ENCODE measurements at places on chromosomes 1 and 21.

- no peak for DNase-seq
Measured at GRCh38 chr1:161074676-161075368, 5.1 kb upstream of the ARHGAP30 start.

DNA sequence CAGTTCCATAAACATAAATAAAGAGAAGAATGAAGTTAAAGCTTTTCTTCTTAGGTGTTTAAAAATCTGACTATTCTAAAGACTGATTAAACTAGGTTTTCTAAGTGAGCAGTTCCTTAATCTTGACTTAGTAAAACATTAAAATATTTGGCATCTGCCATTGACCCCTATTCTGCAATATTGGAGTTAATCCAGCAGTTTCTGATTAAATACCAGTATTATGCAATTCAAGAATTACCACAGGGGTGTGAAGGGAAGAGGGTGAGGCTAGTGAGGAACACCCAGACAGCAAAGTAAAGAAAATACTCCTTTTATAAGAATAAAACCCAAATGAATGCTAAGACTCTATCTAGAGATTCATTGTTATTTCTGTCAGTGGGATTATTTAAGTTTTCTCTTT, 40.9 kb downstream of the CLIC4 start:
- DNase-seq = no peak

DNA sequence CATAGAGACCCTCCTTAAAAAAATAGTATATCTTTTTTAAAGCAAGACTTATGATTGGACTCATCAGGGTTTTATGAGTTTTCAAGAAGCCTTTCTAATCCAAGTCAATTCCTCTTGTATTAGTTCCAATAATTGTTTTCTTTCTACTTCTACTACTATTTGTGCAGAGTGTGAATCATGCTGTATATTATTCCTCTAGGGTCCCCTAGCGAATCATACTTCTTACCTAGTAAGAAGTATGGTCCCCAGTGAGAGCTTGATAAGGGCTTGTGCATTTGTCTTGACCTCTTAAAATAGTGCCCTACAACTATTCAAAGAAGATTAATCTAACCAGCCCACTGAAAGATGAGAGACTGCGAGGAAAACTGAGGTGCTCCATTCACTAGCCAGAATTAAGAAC, 715.7 kb upstream of the ZP4 start:
- no peak for DNase-seq

DNA sequence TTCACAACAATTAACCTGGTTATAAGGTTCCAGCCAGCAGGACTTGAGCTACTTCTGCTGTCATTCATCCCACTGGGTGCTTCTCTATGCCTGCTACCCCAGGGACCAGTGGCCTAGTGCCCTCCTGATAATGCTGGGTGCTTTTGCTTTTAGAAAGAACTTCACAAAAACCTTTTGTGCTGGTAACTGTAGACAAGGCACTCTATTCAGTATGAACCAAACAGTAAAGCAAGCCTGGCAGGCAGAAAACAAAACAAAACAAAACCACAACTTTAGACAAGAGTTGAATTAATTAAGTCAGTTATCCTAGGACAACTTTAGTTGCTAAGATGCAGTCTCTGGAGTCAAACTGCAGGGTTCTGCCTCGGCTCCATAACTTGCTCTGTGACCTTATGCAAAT, 61.9 kb upstream of the ADGRL2 start:
- no peak for DNase-seq

DNA sequence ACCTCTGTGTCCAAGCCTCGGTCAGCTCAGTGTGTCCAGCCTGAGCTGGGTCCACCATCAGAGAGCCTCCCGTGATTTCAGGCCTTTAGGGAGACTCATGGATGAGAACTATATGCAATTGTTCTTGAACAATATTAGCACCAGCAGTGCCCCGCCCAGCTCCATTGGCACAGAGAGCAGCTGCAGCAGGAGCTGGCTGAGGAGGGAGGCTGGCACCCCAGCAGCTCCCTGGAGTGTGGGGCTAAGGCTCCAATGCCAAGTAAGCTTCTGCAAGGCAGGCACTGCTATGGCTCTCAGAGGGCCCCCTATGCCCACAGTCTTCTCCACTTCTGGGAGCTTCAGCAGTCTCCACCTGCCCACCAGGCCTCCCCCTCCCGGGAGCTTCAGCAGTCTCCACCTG, 593.3 kb downstream of the MATN1 start:
- DNase-seq = no peak

GRCh38 chr1:15355968-15356625, 53.6 kb upstream of the EFHD2 start:
- DNase-seq = no peak

DNA sequence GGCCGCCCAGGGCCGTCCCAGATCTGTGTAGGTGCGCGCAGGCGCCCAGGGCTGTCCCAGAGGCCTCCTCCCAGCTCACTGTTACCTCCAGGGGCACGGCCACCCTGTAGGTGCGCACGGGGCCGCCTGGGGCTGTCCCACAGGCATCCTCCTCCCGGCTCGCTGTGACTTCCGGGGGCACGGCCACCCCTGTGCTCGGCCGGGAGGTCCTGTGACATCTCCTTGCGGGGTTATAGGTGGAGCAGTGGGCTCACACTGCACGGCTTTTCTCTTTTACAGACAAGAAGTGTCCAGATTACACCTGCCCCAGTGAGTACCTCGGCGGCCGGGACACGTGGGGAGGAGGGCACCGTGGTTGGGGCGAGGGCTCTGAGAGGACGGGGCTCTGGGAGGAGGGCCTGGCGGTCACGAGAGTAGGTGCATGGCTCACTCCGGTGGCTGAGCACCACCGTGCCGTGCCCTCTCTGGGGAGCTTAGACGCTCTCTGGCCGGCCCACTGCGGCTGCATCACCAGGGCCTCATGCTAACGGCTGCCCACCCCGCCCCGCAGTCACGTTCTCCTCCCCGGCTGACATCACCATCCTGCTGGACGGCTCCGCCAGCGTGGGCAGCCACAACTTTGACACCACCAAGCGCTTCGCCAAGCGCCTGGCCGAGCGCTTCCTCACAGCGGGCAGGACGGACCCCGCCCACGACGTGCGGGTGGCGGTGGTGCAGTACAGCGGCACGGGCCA, 21.4 kb downstream of the COL6A1 start:
- DNase-seq = no peak

GRCh38 chr1:170254371-170254770, 108.6 kb downstream of the NTMT2 start:
- DNase-seq = no peak

DNA sequence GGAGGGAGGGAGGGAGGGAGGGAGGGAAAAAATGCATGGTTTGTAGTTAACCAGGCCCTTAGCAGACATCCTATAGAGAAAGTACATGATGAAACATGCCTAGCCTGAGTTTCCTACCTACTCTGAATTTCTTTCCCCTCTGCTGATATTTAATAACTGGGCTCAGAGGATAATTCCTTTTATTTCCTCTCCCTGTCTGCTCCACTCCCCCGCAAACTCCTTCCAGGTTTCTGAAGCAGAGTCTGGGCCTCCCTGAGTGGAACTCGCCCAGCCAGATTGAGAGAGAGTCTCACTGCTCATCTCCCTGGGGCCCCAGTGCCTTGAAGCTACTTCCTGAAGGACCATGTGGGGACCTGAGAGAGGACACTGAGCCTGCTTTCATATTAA, 111.9 kb upstream of the SLC44A3 start:
- no peak for DNase-seq

GRCh38 chr1:157969697-157970485, 23.6 kb upstream of the KIRREL1 start:
- DNase-seq = no peak

- no peak for DNase-seq
Measured at GRCh38 chr1:117897551-117897950, 31.9 kb downstream of the GDAP2 start.

DNA sequence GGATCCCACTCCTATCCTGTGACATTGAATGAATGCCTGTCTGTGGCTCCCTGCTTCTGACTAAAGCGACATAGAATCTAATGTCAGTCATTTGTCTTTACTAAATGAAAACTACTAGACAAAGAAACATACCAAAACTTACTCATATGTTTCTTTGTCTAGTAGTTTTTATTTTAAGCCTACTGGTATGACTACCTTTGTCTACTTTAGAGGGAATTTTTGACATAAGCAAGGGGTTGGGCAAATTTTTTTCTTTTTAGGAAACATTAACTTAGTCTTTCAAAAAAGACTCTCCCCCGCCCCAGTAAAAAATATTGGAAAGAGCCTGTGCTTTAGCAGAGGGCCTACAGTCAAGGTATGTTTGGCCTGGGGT, 4.9 kb downstream of the NEK7 start:
- no peak for DNase-seq

DNA sequence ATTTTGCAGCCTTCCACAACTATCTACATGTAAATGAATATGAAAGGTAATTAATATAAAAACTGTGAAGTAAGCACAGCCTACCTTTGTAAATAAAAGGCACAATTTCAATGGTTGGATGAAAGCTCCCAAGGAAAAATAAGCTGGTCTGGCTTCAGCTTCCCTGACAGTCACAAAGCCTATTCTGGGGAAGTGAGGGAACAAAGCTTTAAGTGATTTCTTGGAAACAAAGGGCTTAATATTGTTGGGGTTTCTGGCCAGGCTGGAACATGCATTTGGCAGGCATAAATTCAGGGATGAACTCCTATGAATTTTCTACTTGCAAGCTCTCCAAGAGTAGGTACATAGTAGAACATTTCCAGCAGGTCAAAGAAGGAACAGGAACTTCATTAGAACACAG, 17.3 kb downstream of the BCAS2 start:
- no peak for DNase-seq

DNA sequence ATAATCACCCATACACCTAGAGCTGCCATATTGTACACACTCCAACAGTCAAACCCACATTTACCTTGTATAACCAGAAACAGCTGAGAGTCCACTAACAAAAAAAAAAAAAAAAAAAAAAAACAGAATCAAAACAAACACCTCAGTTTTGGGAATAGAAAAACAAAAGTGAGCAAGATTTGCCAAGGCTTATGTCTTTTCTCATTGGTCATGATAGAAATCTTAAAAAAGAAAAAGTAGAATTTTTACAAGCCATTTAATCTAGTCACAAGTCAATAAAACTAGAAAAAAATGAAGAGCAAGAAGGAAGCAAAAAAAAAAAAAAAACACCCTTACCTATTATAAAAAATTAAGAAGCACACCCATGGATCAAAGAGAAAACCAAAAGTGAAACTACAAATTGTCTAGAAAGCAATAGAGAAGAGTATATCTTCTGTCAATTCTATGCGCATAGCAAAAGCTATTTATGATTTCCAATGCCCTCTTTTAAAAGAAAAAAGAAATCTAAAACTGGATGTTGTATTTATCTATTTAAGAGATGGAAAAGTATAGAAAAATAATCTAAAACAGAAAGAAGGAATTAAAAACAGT, 113.2 kb upstream of the GALNT2 start:
- DNase-seq = no peak

- peak; percentile 66 for DNase-seq
Measured at GRCh38 chr1:42319871-42320484, 15.1 kb downstream of the FOXJ3 start.
